ENCODE measurements at places on chromosomes 2 and 18.

DNA sequence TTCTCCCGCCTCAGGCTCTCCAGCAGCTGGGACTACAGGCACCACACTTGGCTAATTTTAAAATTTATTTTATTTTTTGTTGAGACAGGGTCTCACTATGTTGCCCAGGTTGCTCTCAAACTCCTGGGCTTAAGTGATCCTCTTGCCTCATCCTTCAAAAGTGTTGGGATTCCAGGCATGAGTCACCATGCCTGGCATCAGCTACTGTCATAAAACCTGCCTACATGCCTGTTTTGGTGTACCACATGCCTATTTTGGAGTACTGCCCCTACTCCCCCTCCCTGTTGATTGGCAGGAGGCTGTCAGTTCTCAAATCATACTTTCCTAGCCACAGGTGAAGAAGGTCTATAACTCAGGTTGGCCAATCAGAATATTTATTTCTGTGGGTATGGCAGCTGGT is 64.0 kb downstream of the CHST9 start:
- DNase-seq, result no peak
- H3K4me3 ChIP-seq, result no peak overlapping the region
- no peaks in the 10 kb centered on the region for H3K36me3 ChIP-seq
- no peaks in the 10 kb centered on the region for H3K27me3 ChIP-seq
- no peaks in the 10 kb centered on the region for H3K4me1 ChIP-seq

DNA sequence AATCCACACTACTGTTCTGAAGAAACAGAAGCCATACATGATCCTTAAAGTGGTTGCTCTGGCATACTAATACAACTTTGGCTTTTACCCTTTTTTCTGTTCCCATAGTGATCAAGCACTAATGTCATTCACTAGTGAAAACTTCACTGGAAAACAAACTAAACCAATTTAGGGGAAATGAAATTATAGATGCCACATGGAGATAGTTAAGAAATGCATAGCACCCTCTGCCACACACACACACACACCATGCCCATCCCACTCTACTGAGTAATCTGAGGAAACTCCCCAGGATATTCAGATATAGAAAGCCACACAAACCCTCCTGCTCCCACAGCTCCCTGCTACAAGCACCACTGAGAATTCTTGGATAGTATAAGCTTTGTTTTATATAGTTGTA is 39.1 kb downstream of the SLC3A1 start:
- H3K4me1 ChIP-seq, result no peaks in the 10 kb centered on the region
- DNase-seq, result no peak
- H3K36me3 ChIP-seq, result peaks cover 9% of the 10 kb centered on the region
- H3K4me3 ChIP-seq, result no peak overlapping the region
- no peak overlapping the region for H3K27ac ChIP-seq

DNA sequence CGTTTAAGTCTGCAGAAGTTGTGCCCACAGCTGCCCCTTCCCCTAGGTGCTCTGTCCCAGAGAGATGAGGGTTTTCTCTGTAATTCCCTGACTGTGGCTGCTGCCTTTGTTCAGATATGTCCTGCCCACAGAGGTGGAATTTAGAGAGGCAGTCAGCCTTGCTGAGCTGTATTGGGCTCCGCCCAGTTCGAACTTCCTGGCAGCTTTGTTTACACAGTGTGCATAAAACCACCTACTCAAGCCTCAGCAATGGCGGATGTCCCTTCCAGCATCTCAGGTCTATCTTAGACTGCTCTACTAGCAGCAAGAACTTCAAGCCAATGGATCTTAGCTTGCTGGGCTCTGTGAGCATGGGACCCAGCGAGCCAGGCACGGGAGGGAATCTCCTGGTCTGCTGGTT is 48.1 kb downstream of the LHCGR start:
- no peak for DNase-seq
- no peaks in the 10 kb centered on the region for H3K36me3 ChIP-seq
- no peaks in the 10 kb centered on the region for H3K4me1 ChIP-seq
- no peak overlapping the region for H3K4me3 ChIP-seq
- H3K27me3 ChIP-seq, result no peaks in the 10 kb centered on the region
- H3K27ac ChIP-seq, result no peak overlapping the region

DNA sequence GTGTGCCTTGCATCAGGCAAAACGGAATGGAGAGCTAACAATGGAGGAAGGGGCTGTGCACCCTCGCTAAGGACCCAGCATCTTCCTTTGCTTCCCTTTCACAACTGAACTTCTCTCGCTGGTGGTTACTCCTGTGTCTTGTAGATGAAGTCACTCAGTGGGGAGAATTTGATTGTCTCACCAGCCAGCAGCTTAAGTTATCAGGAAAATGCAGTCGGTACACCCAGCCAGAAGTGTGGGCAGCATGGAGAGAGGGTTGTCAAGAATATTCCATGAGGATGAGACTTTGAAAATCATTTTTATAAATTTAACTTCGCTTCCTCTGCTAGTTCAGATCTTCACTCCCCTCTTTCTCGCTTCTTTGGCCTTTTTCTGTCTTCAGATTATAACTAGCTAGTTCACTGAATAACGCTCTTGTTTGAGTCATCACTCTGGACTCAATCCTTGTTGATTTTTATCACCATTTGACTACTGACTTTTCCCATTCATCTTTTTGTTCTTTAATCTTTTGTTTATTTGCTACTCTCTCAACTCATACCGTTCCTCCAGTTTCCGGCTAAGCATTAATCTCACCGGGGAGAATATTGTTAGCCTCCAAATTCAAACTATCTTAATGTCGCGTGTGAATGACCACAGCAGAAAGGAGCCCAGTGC is 221.7 kb downstream of the CD226 start:
- H3K4me3 ChIP-seq, result no peak overlapping the region
- DNase-seq, result no peak
- H3K27ac ChIP-seq, result no peak overlapping the region
- H3K4me1 ChIP-seq, result no peaks in the 10 kb centered on the region

DNA sequence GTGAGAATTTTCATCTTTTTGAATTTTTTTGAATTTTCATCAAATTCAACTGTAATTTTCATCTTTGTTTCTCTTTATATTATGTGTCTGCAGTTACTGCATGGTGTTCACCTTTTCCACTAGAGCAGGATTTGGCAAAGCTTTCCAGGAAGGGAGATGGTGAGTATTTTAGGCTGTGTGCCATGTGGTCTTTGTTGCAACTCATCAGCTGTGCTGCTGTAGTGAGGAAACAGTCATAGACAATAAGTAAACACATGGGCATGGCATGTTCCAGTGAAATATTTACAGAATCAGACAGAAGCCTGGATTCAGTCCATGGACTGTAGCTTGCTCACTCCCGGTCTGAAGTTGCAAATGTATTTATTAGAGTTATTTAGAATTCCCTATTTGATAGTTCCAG is 120.4 kb downstream of the DCDC2C start:
- no peak overlapping the region for H3K4me3 ChIP-seq
- H3K36me3 ChIP-seq, result no peaks in the 10 kb centered on the region
- no peaks in the 10 kb centered on the region for H3K4me1 ChIP-seq
- H3K27ac ChIP-seq, result no peak overlapping the region
- no peak for DNase-seq
- H3K27me3 ChIP-seq, result no peaks in the 10 kb centered on the region

DNA sequence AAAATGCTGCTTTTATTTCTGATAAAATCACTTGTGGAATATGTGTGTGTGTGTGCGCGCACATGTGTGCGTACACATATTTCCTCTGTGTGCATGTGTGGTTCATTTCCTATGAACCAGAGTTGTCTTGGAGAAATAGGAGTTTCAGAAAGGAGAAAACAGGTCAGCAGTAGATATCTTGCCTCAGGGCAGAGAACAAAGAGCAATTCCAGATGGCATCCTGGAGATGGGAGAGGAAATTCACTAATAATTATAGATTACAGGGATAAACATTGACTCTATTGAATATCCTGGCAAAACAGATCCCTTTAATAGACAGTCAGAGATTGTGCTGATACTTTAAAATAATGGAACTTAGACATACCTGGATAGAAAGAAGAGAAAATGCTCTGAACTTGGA is 298.0 kb downstream of the TRIB2 start:
- H3K4me3 ChIP-seq, result no peak overlapping the region
- no peak for DNase-seq
- H3K36me3 ChIP-seq, result no peaks in the 10 kb centered on the region
- H3K4me1 ChIP-seq, result no peaks in the 10 kb centered on the region

DNA sequence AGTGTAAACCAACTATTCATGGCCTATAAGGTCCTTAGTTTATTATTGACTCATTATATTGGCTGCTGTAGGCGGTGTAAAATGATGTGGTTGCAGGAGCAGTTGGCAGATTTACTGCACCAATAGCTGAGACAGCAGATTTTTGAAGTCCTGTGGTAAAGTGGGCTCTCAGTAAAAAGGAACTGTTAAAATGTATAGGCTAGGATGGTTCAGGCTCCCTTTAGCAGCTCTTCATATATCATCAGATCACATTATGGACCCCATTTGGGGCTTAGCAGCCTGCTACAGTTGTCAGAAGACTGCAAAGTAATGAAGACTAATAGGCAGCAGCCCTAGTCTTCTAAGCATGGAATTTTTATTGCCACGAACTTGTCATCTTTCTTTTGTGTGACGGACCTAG is 27.8 kb downstream of the MTX2 start:
- no peaks in the 10 kb centered on the region for H3K27me3 ChIP-seq
- no peak for DNase-seq
- H3K36me3 ChIP-seq, result no peaks in the 10 kb centered on the region
- no peaks in the 10 kb centered on the region for H3K4me1 ChIP-seq

DNA sequence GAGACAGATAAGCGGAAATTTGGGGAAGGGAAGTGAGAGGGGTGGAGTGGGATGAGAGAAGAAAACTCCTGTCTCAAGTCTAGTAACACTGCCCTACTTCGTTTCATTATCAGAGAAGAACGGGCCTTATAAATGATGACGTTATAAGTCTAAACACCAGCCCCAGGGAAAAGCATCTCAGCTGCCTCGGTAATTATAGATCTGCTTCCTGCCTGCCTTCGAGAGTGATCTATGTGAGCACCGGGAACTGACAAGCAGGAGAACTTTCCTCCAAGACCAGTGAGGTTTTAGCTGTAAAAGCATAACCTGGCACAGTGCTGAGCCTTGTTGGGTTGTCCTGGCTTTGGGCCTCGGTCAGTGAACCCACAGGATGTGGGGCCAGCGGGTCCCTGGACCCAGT is 227.9 kb upstream of the SIX2 start:
- H3K4me1 ChIP-seq, result no peaks in the 10 kb centered on the region
- DNase-seq, result no peak
- no peaks in the 10 kb centered on the region for H3K27me3 ChIP-seq
- no peak overlapping the region for H3K4me3 ChIP-seq

All from breast epithelium (tissue), 4 donors.